ENCODE measurements at places on chromosomes 7 and 10.

GRCh38 chr10:93261961-93262610 lies 188.4 kb downstream of the CYP26A1 start:
- no peak for DNase-seq

- DNase-seq: no peak
These were observed 87.4 kb downstream of the BUB3 start for GRCh38 chr10:123241391-123242141.

- peak; percentile 83 for DNase-seq
These were observed 40.2 kb upstream of the FOXK1 start for GRCh38 chr7:4641667-4642467.

- DNase-seq: no peak
These were observed 58.6 kb downstream of the TPK1 start for GRCh38 chr7:144777005-144777839.

All from HCT116 (cell line).